Lower lobe of right lung (tissue), 2 donors: ENCODE measurements at places on chromosomes 1 and 21. TPM values are rescaled to one million over a fixed set of nuclear protein-coding genes. Genes with fewer than 3 reads are reported as not detected.

DNA sequence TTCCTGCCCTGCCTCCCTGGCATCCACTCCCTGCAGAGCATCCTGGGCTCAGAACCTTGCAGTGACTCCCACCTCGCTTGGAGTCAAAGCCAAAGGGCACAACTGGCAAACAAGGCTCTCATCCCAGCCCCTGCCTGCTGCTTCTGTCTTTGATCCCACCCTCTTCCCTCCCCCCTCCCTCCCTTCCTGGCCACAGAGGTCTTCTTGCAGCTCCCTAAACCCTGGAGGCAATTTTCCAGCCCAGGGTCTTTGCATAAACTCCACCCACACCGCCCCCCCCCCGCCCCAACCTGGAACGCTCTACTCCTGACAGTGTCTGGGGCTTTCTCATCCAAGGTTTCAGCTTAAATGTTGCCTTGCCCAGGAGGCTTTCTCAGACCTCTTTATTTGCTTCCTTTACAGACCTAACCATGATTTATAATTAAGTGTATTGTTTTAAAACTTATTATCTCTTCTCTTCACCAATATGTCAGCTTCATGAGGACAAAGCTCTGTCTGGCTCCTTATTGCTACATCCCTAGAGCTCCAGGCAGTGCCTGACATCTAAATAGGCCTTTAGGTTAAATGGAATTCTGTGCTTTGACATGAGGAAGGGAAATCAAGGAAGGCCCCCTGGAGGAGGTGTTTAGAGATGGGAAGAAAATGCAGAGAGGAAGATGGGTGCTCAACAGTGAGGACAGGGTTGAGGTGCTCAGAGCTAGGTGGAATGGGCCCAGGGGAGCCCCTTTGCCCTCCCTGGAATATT is 37.7 kb upstream of the PADI1 start:
- H3K4me1 ChIP-seq = no peaks in the 10 kb centered on the region
- no peaks in the 10 kb centered on the region for H3K36me3 ChIP-seq
- no peak overlapping the region for H3K27ac ChIP-seq

- no peak for DNase-seq
- no peak overlapping the region for H3K4me3 ChIP-seq
- no peaks in the 10 kb centered on the region for H3K4me1 ChIP-seq
- no peaks in the 10 kb centered on the region for H3K36me3 ChIP-seq
- no peak overlapping the region for H3K27ac ChIP-seq
- peaks cover 4% of the 10 kb centered on the region for H3K27me3 ChIP-seq
Observed at GRCh38 chr1:229883504-229884200, 183.4 kb upstream of the GALNT2 start.

CYP4Z1 gene
- total RNA-seq = 1.4 TPM

DNA sequence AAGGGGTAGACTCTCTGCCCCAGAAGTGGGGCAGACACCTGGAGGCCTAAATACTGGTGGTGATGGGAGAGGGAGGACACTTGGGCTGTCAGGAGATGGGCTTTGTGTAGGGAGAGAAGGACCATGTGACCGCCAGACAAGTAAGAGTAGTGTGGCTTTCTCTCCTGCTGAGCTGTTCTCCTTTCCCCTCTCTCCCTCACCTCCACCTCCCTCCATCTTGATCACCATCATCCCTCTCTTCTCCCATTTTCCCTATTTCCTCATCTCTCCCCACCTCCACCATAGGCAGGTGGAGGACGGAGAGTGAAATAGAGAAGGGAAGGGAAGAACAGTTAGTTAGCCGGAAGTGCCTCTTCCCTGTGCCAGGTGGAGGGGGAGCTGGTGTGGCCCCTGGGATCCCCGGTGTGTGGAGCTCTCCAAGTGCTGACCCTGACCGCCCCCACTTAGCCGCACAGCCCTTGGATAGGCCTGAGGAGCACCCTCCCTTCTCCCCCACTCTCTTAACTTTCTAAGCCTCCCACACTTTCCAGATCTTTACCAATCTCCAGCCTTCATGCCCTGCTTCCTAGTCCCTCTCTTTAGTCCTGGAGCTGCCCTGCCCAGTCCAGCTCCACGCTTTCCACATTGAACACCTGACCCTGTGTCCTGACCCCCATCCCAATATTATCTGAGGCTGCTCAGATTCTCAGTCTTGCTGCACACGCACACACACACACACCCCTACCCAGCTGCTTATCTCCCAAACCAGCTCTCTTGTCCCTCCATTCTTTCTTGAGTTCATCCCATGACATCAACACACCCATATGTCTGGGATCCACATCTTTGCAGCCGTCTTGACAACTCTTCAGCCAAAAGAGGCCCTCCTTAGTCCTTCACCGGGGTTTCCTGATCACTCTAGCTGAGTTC is 1.5 kb downstream of the CELF3 start:
- no peak overlapping the region for H3K4me3 ChIP-seq
- H3K4me1 ChIP-seq = peaks cover 10% of the 10 kb centered on the region
- H3K36me3 ChIP-seq = no peaks in the 10 kb centered on the region
- DNase-seq = no peak

SYT6 gene
- not detected for total RNA-seq

GRCh38 chr1:23288201-23288600 is 55.9 kb downstream of the HNRNPR start:
- no peak overlapping the region for H3K27ac ChIP-seq
- H3K36me3 ChIP-seq = peaks cover 30% of the 10 kb centered on the region
- no peak for DNase-seq

- no peak for DNase-seq
- H3K36me3 ChIP-seq = no peaks in the 10 kb centered on the region
- no peak overlapping the region for H3K4me3 ChIP-seq
- peak overlapping the region; percentile 26 for H3K27ac ChIP-seq
- H3K27me3 ChIP-seq = no peaks in the 10 kb centered on the region
Observed at GRCh38 chr21:42735061-42735460, 81.6 kb downstream of the PDE9A start.

- H3K27ac ChIP-seq = peak overlapping the region; percentile 96
- H3K4me1 ChIP-seq = peaks cover 40% of the 10 kb centered on the region
- no peaks in the 10 kb centered on the region for H3K36me3 ChIP-seq
Observed at GRCh38 chr1:93847811-93848288, 31.2 kb downstream of the DNTTIP2 start.

- peaks cover 12% of the 10 kb centered on the region for H3K4me1 ChIP-seq
- no peaks in the 10 kb centered on the region for H3K36me3 ChIP-seq
- H3K4me3 ChIP-seq = no peak overlapping the region
- DNase-seq = peak; percentile 43
- no peak overlapping the region for H3K27ac ChIP-seq
Observed at GRCh38 chr1:109762821-109763645, 690 bp downstream of the EPS8L3 start.

DNA sequence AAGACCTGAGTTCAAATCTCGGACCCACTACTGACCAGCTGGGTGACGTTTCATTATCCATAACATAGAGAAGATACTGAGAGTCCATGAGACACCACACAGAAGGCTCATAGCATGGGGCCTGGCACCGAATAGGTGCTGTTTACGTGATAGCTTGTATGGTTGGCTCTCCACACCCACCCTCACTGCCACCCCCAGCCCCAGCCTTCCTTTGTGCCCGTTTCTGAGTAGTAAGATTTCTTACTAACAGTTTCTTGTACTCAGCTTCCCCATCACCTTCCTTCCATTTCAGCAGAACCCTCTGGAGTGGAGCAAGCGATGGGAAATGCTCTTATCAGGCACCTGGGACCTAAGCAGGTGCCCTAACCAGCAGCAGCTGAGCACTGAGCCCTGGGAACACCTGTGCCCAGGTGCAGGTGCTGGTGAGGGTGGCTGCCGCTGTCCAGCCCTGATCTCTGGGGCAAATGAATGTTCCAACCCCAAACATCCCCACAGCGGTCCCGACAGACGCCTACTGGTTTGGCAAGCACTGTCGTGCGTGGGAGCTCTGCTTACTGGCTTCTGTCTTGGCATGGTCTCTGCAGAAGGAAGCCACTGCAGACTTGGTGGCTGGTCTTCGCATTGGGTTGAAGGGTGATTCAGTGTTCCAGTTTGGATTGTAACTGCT is 225.4 kb downstream of the CAMTA1 start:
- no peak overlapping the region for H3K4me3 ChIP-seq
- H3K4me1 ChIP-seq = no peaks in the 10 kb centered on the region
- H3K36me3 ChIP-seq = no peaks in the 10 kb centered on the region
- H3K27me3 ChIP-seq = no peaks in the 10 kb centered on the region

LCE2C gene
- total RNA-seq = not detected

- no peak overlapping the region for H3K4me3 ChIP-seq
- peaks cover 9% of the 10 kb centered on the region for H3K36me3 ChIP-seq
- DNase-seq = no peak
- no peaks in the 10 kb centered on the region for H3K27me3 ChIP-seq
- no peaks in the 10 kb centered on the region for H3K4me1 ChIP-seq
Observed at GRCh38 chr1:22123901-22124404, 18.9 kb downstream of the WNT4 start.

DNA sequence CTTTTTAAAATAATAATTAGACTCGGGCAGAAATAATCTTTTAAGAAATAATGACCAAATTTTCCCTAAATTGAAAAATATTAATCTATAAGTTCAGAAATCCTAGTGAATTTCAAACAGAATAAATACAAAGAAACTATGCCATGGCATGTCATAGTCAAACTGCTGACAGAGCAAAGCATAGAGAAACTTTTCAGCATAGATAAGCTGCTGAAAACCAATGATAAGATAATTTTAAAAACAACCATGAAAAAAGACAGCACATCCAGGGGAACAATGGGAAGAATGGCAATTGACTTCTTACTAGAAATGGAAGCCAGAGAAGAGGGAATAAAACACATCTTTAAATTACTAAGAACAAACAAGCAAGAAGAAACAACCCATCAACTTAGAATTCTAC is 19.8 kb downstream of the CD1D start:
- no peak overlapping the region for H3K4me3 ChIP-seq
- H3K36me3 ChIP-seq = no peaks in the 10 kb centered on the region
- no peak overlapping the region for H3K27ac ChIP-seq
- peaks cover 4% of the 10 kb centered on the region for H3K4me1 ChIP-seq

SLC5A9 gene
- 8.2 TPM for total RNA-seq

GRCh38 chr21:42748620-42749176 is 95.3 kb downstream of the PDE9A start:
- no peak overlapping the region for H3K27ac ChIP-seq
- H3K4me3 ChIP-seq = no peak overlapping the region
- H3K36me3 ChIP-seq = no peaks in the 10 kb centered on the region
- no peak for DNase-seq
- H3K27me3 ChIP-seq = no peaks in the 10 kb centered on the region

PARS2 gene
- total RNA-seq = 3.3 TPM

- no peak overlapping the region for H3K4me3 ChIP-seq
- H3K27ac ChIP-seq = no peak overlapping the region
- no peaks in the 10 kb centered on the region for H3K4me1 ChIP-seq
- H3K36me3 ChIP-seq = no peaks in the 10 kb centered on the region
Observed at GRCh38 chr1:33764149-33764548, 99.7 kb upstream of the HMGB4 start.

DNA sequence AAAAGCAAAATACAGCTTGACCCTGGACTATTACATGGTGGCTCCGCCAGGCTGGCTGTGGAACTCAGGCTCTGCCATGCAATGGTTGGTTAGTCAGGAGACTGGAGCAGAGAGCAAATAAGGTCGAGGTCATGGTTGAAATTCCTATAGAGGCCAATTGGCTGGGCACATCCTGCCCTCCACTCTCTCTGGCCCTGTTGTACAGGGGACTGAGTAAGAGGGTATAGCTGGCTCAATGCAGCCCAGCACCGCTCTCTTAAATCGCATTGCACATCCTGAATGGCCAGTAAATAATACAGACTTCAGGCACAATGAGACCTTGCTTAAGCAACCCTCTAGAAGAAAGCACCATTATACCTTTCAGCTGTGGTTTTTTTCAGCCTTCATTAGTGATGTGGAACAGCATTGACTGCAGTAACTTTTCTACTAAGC is 59.3 kb upstream of the PPP2R5A start:
- H3K4me1 ChIP-seq = peaks cover 34% of the 10 kb centered on the region
- H3K27ac ChIP-seq = peak overlapping the region; percentile 10
- H3K36me3 ChIP-seq = no peaks in the 10 kb centered on the region
- no peaks in the 10 kb centered on the region for H3K27me3 ChIP-seq

- DNase-seq = no peak
- no peaks in the 10 kb centered on the region for H3K36me3 ChIP-seq
- H3K27me3 ChIP-seq = no peaks in the 10 kb centered on the region
- peaks cover 54% of the 10 kb centered on the region for H3K4me1 ChIP-seq
- H3K27ac ChIP-seq = peak overlapping the region; percentile 83
Observed at GRCh38 chr1:41738475-41738874, 180.2 kb downstream of the HIVEP3 start.

HJV gene
- total RNA-seq = not detected

DNA sequence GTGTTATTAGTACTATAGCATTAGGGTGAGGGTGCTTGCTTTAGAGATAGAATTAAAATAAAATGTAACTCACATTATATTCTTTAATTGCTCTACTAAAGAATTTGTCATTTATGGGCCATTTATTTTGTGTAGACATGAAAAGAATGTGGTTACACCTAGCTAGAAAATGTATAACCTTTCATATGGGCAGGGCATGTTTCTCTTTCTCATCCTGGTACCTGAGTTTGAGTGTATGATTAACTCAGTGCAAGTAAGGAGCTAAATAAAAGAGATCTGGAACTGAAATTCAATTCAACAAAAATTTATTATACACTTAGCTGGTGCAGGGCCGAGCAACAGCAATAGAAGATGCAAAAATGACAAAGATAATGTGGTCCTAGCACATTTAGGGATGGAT is 47.4 kb downstream of the MAP3K7CL start:
- no peaks in the 10 kb centered on the region for H3K27me3 ChIP-seq
- peaks cover 36% of the 10 kb centered on the region for H3K4me1 ChIP-seq
- H3K4me3 ChIP-seq = no peak overlapping the region
- H3K36me3 ChIP-seq = no peaks in the 10 kb centered on the region

DNA sequence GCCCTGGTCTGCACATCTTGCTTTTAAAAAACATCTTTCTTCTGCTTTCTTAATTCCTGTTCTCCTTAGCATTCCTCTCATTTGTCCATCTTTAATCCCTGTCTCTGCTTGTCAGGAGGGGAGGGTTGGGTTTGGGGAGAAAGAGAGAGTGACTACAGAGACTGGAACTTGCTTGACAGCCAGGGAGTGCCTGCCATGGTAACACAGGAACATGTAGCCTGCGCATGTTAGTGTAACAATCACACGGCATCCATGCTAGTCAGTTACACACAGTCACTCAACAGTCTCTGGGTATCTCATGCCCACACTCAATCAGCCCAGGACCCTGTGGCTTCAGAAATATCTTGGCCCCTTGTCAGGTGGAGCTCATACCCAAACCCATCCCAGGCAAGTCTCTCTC is 818 bp upstream of the TFAP2E start:
- DNase-seq = no peak
- H3K27me3 ChIP-seq = peaks cover 37% of the 10 kb centered on the region
- no peaks in the 10 kb centered on the region for H3K36me3 ChIP-seq
- no peak overlapping the region for H3K27ac ChIP-seq
- H3K4me1 ChIP-seq = peaks cover 35% of the 10 kb centered on the region
